Immature natural killer cell (primary cell): ENCODE measurements at places on chromosomes 2 and 18.

GRCh38 chr2:28751956-28752630 is 463 bp downstream of the PPP1CB start:
- peak overlapping the region; percentile 87 for H3K4me3 ChIP-seq
- peaks cover 30% of the 10 kb centered on the region for H3K27me3 ChIP-seq
- no peak for DNase-seq

DNA sequence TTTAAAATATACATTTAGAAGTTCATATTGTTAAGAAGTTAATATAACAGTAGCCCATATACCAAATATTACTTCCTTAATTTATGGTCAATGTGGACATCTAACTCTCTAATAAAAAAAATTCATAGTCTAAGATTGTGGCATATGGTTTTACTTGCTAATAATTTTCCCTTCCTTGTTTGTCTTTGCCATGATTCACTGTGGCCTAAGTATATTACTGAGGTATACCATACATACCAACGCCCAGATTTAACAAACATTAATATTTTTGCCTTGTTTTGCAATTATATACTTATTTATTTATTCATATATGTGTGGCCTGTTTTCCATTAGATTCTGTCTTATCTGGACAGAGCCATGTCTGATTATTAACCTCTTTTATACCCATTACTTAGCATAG is 54.6 kb upstream of the CCDC150 start:
- peaks cover 2% of the 10 kb centered on the region for H3K27me3 ChIP-seq
- H3K27ac ChIP-seq, result no peak overlapping the region
- no peaks in the 10 kb centered on the region for H3K36me3 ChIP-seq
- DNase-seq, result no peak
- no peak overlapping the region for H3K4me3 ChIP-seq

- no peak overlapping the region for H3K27ac ChIP-seq
- no peaks in the 10 kb centered on the region for H3K4me1 ChIP-seq
- H3K27me3 ChIP-seq, result peaks cover 2% of the 10 kb centered on the region
- DNase-seq, result no peak
- H3K36me3 ChIP-seq, result no peaks in the 10 kb centered on the region
- no peak overlapping the region for H3K4me3 ChIP-seq
Observed at GRCh38 chr2:28607730-28608499, 112.1 kb downstream of the PLB1 start.

DNA sequence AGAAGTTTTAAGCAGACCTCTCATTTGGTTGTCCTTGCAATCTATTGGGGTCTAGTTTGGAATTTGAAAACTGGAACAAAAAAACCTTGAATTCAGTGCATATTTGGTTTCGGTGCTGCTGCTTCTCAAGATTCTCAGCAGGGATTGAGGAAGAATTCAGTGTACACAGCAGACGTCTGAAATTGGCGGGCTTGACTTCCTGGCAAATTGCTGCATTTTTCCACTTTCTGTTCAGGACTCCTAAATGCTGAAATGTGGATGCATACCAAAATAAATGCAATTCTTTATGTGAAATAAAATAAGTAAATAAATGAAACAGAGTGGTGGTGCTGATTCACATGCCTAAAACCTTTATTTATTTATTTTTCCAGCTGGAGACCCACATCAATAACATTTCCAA is 332.4 kb upstream of the KYNU start:
- H3K27me3 ChIP-seq, result peaks cover 1% of the 10 kb centered on the region
- no peaks in the 10 kb centered on the region for H3K4me1 ChIP-seq
- DNase-seq, result no peak
- no peak overlapping the region for H3K27ac ChIP-seq
- H3K36me3 ChIP-seq, result no peaks in the 10 kb centered on the region
- no peak overlapping the region for H3K4me3 ChIP-seq

DNA sequence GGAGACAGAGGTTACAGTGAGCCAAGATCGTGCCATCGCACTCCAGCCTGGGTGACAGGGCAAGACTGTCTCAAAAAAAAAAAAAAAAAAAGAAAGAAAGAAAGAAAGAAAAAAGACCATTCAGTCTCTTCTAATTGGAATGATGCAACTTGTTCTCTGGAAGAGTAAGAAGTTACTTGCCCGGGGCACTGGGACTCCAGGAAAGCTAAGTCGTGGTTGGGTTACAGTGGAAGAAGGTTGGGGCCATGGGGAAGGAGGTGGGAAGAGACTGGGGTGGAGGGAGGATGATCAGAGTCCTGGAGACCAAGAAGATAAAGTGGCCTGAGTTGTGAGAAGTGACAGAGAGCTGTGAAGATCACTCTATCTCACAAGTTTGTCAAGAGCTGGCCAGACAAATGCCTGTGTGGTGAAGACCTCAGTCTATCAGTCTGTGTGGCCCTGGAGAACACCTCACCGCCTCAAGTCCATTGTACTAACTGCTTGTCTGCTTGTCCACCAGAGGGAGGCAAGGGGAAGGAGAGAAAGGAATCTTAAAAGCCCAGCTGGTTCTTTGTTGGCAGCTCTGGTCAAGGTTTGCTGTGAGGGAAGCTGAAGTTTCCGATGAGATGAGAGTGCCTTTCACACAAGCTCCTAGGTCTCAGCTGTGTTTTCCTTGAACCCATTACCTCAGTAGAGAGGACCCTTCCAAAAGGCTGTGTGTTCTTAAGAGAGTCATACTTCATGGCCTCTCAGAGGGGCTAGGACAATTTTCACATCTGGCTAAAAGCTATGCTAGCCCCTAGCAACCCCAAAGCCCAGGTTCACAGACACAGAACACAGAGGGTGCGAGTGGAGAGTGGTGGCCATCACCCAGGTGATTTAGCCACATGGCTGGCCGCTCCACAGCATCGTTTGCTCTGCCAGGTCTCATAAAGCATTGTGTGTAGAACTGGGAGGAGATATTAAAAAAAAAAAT is 72.0 kb upstream of the TMEM178A start:
- no peaks in the 10 kb centered on the region for H3K4me1 ChIP-seq
- no peak overlapping the region for H3K27ac ChIP-seq
- H3K4me3 ChIP-seq, result no peak overlapping the region
- no peak for DNase-seq
- peaks cover 8% of the 10 kb centered on the region for H3K27me3 ChIP-seq
